ENCODE measurements at places on chromosomes 4 and X. TPM values are rescaled to one million over a fixed set of nuclear protein-coding genes. Genes with fewer than 3 reads are reported as not detected.

- no peak for DNase-seq
- no peaks in the 10 kb centered on the region for H3K27me3 ChIP-seq
- peaks cover 2% of the 10 kb centered on the region for H3K4me1 ChIP-seq
- H3K4me3 ChIP-seq, result no peak overlapping the region
- no peak overlapping the region for H3K27ac ChIP-seq
- no peaks in the 10 kb centered on the region for H3K36me3 ChIP-seq
Observed at GRCh38 chr4:16642897-16643296, 255.5 kb downstream of the LDB2 start.

GRCh38 chr4:37928426-37929416, 31.5 kb upstream of the PTTG2 start:
- no peak for DNase-seq
- H3K4me1 ChIP-seq, result peaks cover 11% of the 10 kb centered on the region
- no peaks in the 10 kb centered on the region for H3K27me3 ChIP-seq

- no peak overlapping the region for H3K4me3 ChIP-seq
- H3K27me3 ChIP-seq, result no peaks in the 10 kb centered on the region
- H3K4me1 ChIP-seq, result no peaks in the 10 kb centered on the region
Observed at GRCh38 chr4:59655996-59656395, 1544.1 kb upstream of the ADGRL3 start.

GRCh38 chr4:75434105-75434504, 80.1 kb downstream of the RCHY1 start:
- H3K4me3 ChIP-seq, result no peak overlapping the region
- H3K27ac ChIP-seq, result no peak overlapping the region
- H3K27me3 ChIP-seq, result no peaks in the 10 kb centered on the region
- no peak for DNase-seq
- no peaks in the 10 kb centered on the region for H3K4me1 ChIP-seq

GRCh38 chr4:99655308-99656081, 2.1 kb downstream of the C4orf54 start:
- no peak overlapping the region for H3K27ac ChIP-seq
- H3K36me3 ChIP-seq, result no peaks in the 10 kb centered on the region
- no peak for DNase-seq
- H3K4me3 ChIP-seq, result no peak overlapping the region

GRCh38 chrX:75648803-75649588, 126.2 kb upstream of the ZDHHC15 start:
- no peaks in the 10 kb centered on the region for H3K4me1 ChIP-seq
- H3K4me3 ChIP-seq, result no peak overlapping the region
- no peak overlapping the region for H3K27ac ChIP-seq
- H3K27me3 ChIP-seq, result no peaks in the 10 kb centered on the region

DNA sequence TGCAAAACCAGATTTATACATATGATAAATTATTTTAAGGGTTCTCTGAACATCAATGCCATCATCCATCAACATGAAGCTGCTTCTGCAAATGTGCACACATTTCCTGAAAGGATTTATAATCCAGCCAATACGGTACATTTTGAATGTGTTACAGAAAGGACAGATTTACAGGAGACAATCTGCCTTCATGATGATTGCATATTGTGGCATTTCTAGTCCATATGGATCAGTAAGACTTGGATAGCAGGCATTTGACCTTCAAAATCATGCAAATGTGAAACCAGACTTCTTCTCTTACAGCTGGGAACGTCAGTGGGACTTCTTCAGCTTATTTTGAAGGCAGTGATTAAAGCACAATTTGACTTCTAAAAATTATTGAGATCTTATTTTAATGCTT, 217.3 kb upstream of the GK2 start:
- peaks cover 14% of the 10 kb centered on the region for H3K4me1 ChIP-seq
- H3K27me3 ChIP-seq, result no peaks in the 10 kb centered on the region

GRCh38 chr4:70471897-70472296, at the start of gene MUC7:
MUC7 (plus strand) TSS chr4:70472197; CDS start chr4:70474022, 1,825 bp downstream.
- H3K4me3 ChIP-seq, result no peak within 1 kb of the TSS
- no peaks in the 10 kb centered on the region for H3K36me3 ChIP-seq
- H3K4me1 ChIP-seq, result no peaks in the 10 kb centered on the region

DNA sequence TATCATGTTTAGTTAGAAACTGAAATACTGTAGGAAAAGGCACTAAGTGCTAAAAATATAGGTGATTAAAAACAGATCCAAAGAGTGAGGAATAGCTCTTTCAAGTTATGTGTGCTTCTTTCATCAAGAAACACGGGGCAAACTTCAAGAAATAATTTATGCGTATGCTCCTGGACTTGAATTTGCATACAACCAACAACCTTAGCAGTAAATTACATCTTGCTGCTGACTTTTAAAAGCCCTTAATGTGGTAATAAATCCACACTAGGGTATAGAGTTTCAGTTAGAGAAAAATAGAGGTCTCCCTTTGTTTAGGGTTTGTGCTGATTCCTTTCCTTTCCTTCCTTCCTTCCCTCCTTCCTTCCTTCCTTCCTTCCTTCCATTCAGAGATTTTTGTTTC, 94.5 kb upstream of the GC start:
- H3K27ac ChIP-seq, result no peak overlapping the region
- no peak overlapping the region for H3K4me3 ChIP-seq
- DNase-seq, result no peak
- H3K27me3 ChIP-seq, result no peaks in the 10 kb centered on the region

- peaks cover 17% of the 10 kb centered on the region for H3K4me1 ChIP-seq
- no peak overlapping the region for H3K4me3 ChIP-seq
- no peak for DNase-seq
- H3K27me3 ChIP-seq, result no peaks in the 10 kb centered on the region
- H3K27ac ChIP-seq, result no peak overlapping the region
Observed at GRCh38 chr4:6107114-6107791, 89.0 kb upstream of the C4orf50 start.

DNA sequence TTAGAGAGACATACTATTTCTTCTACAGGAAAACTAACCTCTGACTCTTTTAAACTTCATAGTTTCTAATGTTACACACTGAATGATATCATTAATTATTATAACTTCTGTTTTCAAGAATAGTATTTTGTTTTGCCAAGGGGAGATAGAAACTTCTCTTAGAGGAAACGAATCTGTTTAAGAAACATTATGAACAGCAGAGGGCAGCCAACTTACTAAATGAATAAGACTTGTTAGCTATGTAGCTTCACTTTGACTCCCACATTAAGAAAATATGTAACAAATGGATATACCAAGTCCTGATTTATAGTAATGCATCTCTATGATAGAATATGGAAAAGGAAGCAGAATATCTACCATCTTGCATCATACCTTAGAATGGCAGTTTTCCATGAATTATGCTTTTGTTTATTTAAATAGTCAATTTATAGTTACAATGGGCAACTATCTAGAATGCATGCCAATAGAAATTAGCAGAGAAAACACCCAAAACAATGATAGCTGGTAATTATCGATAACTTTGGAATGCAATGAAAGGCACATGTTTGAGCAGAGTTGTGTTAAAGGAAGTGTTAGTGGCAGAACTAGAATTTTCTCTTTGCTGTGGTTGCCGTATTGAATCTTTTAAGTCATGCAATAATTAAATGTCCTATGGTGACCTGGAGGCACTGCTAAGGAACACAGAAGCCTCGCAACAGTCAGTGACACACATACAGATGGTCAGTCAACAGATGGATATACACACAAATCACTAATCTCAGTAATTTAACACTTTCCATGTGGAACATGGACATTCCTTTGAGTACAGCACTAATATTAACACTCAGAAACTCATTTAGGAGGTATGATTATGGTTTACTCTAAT, 105.7 kb upstream of the PDLIM3 start:
- peaks cover 46% of the 10 kb centered on the region for H3K4me1 ChIP-seq
- peak overlapping the region; percentile 23 for H3K27ac ChIP-seq
- no peaks in the 10 kb centered on the region for H3K36me3 ChIP-seq
- peak; percentile 85 for DNase-seq

- no peaks in the 10 kb centered on the region for H3K4me1 ChIP-seq
- H3K4me3 ChIP-seq, result no peak overlapping the region
- no peak for DNase-seq
- H3K27me3 ChIP-seq, result no peaks in the 10 kb centered on the region
- H3K27ac ChIP-seq, result no peak overlapping the region
Observed at GRCh38 chr4:69882150-69882549, 22.2 kb upstream of the SULT1E1 start.

The PAGE5 gene
- not detected for total RNA-seq

The CT45A5 gene
- not detected for total RNA-seq

The OTC gene
- total RNA-seq, result not detected

The ETDB gene
- total RNA-seq, result not detected

The C4orf51 gene
- not detected for total RNA-seq

The PPARGC1A gene
- total RNA-seq, result 0.54 TPM

The TMEM271 gene
- total RNA-seq, result 0.62 TPM

The SNCA gene
- total RNA-seq, result 13.0 TPM
